ENCODE measurements at places on chromosomes 7 and 10.

DNA sequence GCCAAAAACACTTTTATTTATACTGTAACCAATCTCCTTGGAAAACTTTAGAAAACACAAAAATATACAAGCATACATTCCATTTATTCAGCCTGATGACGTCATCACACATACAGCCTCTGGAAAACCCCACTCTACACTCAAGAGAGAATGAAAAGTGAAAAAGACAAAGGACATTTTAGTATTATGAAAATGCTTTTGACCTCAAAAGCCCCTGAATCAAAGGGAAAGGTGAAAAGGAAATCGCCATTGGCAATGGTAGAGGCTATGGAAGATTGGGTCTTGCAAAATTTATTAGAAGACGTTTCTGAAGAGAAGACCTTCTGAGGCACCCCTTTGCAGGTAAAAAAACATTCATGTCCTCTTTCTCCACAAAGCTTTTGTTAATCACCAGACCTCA lies 82.9 kb upstream of the STRIP2 start:
- no peak for DNase-seq

DNA sequence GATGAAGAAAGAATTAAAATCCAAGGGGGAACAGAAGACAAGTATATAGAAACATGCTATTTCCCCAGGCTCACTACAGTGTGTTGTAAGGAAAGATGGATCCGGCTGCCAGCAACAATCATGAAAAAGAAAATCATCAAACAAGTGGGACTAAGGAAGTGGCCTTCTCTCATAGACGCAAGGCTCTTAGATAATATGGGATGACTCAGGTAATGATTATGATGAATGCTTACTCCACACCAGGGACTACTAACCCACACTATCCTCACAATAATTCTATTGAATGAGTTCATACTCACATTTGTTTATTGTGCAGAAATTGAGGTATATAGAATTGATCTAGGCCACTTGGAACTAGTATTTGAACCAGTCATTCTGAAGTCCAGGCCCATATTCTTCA lies 111.2 kb upstream of the BET1 start:
- no peak for DNase-seq

GRCh38 chr10:101219946-101220451 lies 9.3 kb downstream of the LBX1 start:
- DNase-seq = no peak

GRCh38 chr10:82737549-82737948 lies 862.6 kb downstream of the NRG3 start:
- DNase-seq = no peak

DNA sequence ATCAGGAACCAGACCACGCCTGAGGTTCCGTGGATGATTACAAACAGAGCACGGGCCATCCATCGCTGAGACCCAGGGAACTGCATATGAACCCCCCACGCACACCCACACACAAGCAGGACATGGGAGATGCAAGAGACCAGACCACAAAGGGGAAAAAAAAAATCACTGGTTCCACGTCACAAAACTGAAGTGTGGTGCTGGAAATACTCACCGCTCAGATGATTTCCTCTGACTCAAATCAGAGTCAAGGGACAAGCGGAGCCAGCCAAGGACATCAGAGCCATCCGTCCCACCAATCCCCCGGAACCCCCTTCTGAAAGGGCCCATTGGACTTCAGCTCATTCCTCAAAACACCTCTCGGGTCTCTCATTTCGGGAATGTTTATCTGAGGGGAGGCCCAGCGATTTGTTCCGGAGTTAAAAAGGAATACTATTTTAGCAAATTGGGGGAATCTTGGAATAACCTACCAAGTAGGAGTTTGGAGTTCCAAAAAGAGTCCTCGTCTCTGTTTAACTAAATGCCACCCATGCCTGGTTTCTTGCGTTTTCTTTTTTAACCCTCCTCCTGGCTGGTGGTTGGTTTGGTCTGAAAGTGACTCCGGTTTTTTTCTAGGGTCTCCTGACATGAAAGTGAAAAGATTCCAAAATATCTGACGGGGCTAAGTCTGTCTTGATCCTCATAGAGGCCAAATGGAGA lies 15.0 kb downstream of the SNX8 start:
- no peak for DNase-seq

GRCh38 chr7:79749856-79750255 lies 296.4 kb upstream of the MAGI2 start:
- DNase-seq = no peak

GRCh38 chr10:109327266-109327665 lies 596.0 kb downstream of the XPNPEP1 start:
- DNase-seq = no peak

DNA sequence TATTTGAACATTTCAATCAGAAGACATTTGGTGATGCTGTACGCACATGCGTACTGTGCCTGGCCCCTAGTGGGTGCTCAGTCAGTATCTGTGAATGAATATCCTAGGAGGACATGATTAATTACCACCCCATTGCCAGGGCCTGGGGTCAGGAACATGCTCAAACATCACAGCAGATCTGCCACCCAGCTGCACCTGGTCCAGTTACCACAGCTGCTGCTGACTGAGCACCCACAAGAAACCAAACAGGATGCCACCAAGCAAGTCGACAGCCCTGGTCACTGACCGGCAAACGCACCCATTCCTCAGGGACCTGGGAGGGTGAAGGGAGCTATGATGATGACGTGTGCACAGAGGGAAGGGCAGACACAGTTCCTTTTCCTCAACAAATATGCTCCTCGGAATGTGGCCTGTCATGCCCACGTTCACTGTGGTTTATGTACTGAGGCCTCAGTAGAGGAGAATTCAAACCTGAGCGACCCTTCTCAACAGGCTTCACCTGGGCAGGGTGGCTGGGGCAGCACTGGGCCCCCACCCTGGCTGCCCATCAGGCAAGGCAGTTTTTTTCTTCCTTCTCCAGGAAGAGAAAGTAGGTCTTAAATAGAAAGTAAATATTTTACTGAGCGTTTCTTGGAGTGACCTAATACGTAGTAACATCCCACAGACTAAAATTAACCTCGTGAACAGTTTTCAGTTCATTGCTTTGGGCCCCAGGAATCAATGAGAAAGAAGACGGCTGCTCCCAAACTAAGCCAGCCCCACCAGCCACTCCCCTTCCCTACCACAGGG lies 13.4 kb downstream of the CTBP2 start:
- no peak for DNase-seq

DNA sequence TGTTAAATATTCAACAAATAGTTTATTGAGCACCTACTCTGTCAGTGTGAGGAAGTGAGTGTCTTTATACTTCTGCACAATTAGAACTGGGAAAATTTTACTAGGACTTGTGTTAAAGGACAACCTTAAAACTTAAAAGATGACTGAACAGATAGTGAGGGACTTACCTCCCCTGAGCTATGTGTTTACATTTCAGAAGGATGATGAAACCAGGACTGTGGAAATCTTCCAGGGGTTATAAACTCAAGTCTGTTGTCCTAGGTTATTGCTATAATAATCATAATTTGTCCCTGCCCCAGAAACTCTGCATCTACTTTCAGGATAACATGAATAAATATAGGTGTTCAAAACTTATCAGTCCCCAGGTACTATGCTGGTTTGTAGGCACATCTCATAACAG lies 261.0 kb upstream of the MKLN1 start:
- DNase-seq = no peak

DNA sequence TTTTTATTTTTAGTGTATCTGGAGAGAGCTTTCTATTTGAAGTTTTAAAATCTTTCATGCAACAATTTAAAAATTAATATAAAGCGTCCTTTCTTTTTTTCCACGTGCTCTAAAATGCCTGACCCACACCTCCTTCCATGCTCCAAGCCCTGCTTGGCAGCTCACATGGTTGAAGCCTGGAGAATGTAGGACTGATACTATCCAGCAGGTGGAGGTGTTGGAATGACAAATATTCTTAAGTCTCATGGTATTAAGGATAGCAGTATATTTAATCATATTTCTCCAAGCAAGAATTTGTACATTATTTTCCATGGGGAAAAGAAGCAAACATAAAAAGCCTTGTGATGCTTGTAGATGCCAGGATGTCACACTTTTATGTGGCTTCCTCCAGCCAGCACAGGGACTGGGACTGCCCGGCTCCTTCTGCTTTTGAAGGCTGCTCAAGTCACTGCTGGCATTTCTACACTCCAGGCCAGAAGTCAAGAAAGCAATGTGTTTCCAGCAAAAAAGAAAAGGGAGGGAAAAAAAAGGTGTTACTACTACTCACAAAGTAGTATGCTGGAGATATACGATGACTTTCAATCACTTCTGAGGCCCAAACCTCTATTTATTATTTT lies 49.7 kb downstream of the BZW2 start:
- DNase-seq = no peak

GRCh38 chr10:74589851-74590250 lies 236.5 kb upstream of the KAT6B start:
- DNase-seq = no peak

- no peak for DNase-seq
Measured at GRCh38 chr7:6376820-6377219, 70.9 kb downstream of the DAGLB start.

GRCh38 chr10:100021322-100021721 lies 11.6 kb upstream of the DNMBP start:
- DNase-seq = no peak

DNA sequence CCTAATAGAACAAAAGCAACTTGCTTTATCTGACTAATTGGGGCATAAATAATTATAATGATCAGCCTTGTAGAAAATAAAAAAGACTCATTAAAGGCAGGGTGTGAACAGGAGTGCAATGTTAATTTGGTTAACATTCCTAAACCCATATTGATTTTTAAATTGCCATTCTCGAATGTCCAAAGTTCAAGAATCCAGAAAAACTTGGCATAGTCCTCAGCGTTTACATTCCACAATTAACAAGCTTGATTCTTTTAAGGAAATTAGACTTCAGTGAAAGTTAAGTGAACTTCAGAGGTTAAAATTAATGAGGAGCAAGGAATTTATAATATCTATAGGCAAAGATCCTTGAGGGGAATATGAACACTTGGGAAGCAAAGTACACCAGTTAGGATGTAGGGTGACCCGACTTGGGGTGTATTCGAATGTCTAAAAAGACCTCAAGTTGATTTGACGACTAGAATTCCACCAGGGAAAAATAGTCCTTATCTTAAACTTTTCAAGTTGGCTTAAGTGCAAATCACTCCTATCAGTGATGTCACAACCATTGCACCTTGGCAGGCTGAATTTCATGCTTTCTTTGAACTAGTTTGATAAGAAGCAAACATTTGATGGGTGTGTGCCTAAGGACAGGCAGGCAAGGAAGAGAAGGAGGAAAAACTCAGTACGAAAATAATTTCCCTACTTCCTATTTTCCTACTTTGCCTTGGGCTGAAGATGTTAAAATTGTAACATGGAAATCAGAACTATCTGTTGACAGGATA lies 830.4 kb upstream of the COBL start:
- no peak for DNase-seq

- DNase-seq = no peak
Measured at GRCh38 chr10:3376631-3377030, 204.0 kb upstream of the PITRM1 start.

- no peak for DNase-seq
Measured at GRCh38 chr10:78023741-78024140, 5.6 kb downstream of the POLR3A start.

- DNase-seq = no peak
Measured at GRCh38 chr7:99108613-99109012, 35.3 kb downstream of the SMURF1 start.

- no peak for DNase-seq
Measured at GRCh38 chr10:17943033-17943745, 8.5 kb upstream of the SLC39A12 start.

DNA sequence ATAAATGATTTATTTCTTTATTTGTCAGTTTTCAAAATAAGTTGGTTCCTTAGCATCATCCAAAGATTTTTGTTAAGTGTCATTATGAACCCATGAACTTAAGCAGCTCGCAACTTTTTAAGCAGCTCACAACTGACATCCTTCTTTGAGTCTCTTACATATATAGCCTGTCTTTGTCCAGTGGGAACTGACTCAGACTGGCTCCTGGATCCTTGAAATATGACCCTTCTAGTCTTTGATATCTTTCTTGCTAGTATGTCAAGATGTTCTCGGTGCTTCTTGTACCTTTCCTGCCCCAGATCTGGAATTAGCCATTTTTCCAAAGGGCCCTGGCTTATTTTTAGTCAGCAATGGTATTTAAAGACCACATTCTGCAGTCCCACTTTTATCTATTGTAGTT lies 53.9 kb upstream of the ARID5B start:
- DNase-seq = no peak

GRCh38 chr10:103397191-103397825 lies 882 bp downstream of the PDCD11 start:
- DNase-seq = no peak

DNA sequence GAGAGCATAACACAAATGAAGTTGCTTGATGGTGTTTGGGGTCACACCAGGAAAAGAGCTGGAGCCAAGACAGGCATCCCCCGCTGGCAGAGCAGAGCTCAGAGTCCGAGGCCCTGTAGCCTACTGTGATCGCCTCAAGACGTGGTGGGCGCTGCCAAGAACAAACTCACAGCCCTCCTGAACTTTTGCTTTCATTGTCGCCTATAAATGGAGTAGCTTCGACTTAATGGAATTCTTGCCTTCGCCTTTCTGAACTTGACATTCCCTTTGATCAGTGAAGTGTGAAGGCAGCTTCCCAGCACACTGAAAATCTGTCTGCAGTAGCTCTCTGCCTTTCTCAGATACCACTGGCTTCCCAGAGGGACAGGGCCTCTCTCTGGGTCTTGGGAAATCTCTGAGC lies 21.3 kb downstream of the CPXM2 start:
- no peak for DNase-seq

DNA sequence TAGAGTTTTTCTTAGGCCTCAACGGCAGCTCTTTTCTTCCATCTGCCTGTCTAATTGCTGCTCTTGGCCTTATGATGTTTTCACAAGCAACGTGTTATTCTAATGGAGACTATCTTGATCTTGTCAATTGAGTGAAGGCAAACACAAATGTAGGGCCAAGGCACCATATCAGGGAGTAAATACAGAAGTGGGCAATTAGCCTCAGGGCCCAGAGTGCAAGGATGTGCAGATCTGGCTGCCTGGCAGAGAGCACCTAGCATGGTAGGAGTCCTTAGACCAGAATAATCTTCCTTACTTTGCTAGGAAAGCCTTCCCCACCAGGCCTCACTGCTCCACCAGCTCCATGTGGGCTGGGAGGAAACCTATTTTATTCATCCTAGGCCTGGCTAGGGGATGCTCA lies 590.9 kb downstream of the LRMDA start:
- no peak for DNase-seq

GRCh38 chr10:42997151-42997848 lies 79.6 kb upstream of the RET start:
- DNase-seq = no peak

DNA sequence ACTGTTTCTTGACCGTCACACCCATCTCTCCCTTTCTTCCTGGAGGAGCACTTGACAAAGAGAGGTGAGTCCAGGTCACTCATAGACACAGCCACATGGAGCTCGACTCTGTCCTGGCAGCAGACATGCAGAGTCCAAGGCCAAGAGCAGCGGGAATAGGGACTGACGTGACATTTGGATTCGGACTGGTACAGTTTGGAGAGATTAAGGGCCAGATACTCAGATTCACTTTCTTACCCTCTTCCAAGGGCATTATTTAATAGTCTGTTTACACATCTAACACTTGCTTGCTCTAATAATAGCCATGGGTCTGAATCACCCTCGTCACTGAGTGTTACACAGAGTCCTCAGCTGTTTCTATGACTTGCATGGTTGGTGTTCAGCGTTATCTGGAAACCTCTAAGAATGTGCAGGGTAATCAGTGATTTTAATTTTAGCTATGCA lies 39.2 kb upstream of the OTUD1 start:
- DNase-seq = no peak

Measured in nucleus accumbens (tissue), 56 donors.